Ascending aorta (tissue), 2 donors: ENCODE measurements at places on chromosomes 6 and 20.

- DNase-seq = no peak
Observed at GRCh38 chr20:21968486-21968885, 263.0 kb downstream of the PAX1 start.

DNA sequence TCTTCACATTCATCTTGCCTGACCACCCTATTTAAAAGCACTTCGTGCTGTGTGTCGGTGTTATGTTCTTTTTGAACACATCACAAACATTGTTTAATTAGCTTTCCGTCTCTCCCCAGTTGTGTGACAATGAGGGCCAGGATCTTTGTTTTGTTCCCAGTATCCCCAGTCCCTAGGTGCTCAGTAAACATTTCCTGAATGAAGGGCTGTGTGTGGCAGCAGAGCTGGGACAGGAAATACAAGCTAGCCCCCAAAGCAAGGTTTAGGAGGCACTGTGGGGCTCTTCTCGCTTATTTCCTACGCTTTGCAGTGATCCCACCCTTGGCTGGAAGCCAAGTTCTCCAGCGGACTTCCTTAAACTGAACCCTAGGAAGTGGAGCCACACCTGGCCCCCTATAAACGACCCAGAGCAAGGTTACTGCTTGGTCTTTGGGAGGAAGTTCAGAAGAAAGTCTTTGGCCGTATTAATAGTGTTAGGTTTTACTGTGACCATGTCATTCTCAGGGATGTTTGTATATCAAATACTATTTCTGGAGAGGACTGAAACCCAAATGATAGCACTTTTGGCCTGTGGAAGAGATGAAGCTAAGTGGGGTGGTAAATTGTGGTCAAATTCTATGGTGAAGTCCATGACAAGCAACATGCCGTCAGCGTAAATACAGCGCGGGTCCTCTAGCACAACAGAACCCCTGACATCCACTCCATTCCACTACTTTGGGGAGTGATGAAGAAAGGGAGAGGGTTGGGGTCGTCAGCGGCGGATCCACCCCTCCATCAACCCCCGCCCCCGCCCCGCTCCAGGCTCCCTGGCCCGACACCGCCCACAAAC, 570 bp upstream of the FANCE start:
- no peak for DNase-seq

DNA sequence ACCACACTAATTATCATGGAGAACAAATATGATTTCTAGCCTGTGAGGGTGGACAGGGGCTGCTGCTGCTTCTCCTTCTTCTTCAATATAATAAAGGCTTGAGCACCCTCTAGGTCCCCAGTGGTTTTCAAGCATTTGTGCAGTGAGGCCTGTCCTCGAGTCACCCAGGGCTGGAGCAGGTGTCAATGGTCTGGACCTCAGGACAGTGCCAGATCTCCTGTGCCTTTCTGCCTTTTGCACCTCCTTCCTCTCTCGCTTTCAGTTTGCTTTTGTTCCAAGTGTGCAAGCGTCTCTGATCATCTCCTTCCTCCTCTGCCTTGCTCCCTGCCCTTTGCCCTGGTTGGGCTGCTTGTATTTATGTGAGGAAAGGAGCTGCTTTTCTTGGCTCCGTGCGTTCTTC, 152.2 kb upstream of the SYNDIG1 start:
- no peak for DNase-seq

DNA sequence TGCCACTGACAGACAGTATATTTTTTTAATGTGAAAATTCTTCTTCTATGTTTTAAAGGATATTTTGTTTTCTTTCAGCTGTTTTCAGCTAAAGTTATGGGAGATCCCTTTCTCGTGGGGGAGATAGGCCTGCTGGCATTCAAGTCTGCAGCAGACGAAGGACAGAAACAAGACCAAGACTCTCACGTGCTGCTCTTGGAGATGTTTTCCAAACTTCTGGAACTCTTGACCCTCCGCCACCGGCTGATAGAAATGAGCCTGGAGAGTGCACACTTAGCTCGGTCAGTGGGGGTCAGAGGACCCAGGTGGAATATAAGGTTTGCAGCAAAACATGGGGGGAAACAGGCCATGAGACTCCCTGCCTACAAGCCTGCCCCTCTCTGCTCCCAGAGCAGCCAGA, 120.5 kb downstream of the CD164 start:
- no peak for DNase-seq

GRCh38 chr6:36703982-36704381, 6.4 kb downstream of the RAB44 start:
- DNase-seq = no peak

- no peak for DNase-seq
Observed at GRCh38 chr6:153207006-153207405, 75.9 kb upstream of the RGS17 start.

DNA sequence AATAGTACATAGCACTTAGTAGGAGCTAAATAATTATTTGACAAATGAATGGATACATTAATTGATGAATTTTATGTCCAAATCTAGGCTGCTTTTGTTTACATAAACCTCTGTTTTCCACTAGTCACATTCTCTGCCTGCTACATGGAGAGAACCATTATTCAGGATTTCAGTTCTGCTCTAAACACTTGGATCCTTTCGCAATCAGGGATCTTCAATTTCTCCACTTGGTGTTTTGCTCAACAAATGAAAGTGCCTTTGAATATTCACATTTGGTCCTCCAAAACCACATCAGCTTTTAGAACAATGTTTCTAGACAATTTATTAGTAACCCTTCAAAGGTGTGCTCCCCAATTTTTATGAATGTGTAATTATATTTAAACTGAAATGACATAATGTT, 30.6 kb upstream of the HLA-DQB1 start:
- no peak for DNase-seq

GRCh38 chr6:131586543-131586942, 13.5 kb downstream of the ARG1 start:
- DNase-seq = no peak

DNA sequence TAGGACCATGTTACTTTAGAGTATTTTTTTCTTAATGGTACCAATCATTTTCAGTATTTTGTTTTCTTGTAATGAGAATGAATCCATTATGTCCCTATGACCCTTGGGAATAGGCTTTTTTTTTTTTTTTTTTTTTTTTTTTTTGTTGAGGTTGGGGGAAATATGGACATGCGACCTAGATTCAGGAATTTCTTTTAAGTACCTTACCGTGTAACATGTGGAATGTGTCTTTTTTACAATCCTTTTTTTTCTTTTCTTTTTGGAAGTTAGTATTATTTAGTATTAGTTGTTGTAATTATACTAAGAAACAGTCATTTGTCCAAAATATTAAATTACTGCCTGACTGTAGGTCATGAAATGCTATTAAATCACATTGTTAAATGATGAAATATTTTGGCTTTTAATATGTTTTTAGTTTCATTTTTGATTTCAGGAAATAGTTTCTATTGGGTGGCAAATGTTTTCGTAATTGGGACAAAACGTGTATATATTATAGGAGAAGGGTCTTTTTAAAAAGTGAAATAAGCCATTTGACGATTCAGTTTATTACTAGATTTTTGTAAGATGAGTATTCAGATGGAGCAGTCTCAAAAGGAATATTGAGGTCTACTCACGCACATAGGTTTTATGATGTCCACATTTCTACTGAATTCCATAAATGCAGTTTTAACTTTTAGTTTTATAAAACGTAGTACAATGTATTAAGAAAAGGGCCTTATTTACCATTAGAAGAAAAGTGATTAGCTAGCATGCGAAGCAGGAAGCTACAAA, 4.9 kb downstream of the ARID1B start:
- no peak for DNase-seq

DNA sequence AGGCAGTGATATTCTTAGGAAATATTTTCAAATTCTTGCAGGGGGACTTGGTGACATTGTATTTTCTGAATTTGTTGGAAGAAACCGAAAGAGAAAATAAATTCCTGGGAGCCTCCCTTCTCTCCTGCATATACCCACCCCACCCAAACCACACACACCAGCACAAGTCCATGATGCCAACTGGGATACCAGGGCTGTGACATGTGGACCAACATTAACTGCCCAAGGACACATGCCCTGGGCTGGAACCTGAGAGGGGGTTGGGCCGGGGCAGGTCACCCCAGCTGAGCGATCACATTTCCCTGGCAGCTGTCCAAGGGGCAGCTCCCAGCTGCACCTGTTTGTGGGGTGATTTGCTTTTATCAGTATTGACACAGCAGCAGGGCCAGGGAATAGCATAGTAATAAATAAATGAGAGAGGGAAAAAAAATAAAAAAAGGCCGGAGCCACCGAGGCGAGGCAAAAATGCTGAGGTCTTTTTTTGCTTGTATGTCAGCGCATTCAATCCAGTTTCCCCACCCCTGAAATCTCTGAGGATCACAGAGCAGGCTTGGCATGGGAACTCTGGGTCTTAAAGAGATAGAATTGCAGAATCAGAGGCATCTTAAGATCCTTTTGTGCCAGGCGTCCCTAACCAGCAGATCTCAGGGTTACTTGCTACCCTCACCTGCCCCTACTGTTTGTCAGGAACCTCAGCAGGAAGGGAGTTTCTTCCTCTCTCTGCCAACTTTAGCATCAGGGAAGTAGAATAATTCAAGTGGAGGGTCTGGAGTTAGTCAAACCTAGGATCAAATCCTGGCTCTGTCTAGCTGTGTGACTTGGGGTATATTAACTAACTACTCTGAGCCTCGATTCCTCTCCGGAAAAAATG, 66.5 kb upstream of the PIM1 start:
- peak; percentile 71 for DNase-seq

GRCh38 chr20:18588574-18588933, 700 bp downstream of the DTD1 start:
- DNase-seq = no peak

DNA sequence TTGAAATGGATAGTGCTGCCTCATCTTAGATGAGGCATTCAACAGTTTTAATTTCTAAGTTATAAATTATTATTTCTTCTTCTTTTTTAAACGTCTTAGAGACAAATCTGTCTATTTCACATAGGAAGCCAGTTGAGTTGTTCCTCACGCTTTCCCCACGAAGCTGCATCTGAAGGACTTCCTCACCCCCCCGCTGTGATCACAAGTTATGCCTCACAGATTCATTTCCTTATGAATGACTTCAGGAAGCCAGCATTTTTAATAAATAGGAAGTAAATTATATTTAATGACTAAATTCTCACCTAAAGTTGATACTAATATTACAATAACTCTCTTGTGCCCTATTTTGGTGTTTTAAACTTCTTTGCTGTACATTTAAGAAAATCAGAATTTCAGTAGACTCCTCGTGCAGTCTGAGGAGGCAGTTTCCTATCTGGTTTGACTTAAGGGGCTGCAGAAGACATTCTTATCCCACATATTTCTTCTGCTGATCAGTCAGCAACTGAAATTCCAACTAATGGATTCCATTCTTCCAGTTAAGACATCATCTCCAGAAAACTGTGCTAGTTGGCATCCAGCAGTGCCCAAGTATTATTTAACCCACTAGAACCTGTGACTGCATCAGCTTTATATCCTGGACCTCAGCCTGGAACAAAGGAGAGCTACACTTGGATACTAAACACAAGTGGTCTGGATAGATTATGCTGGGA, 182.7 kb upstream of the CCN2 start:
- DNase-seq = peak; percentile 70

DNA sequence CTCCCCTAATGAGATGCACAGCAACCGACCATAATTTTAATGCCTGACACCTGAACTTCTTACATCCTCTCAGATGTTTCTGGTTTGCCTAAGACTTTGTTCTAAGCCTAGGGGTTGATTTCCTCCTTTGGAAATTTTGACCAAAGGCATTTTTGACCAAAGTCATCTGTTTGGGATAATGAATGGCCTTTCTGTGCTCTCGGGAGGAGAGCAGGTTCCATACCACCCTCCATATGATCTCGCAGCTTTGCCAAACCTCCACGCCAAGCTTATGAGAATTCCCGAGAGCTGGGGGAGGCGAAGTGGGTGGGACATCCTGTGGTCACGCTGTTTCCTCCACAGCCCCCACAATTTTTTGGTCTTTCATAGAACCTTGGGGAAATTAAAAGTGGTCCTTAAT, 91.7 kb downstream of the SCML4 start:
- DNase-seq = no peak

GRCh38 chr20:43906505-43907034, 8.1 kb upstream of the TOX2 start:
- DNase-seq = no peak

DNA sequence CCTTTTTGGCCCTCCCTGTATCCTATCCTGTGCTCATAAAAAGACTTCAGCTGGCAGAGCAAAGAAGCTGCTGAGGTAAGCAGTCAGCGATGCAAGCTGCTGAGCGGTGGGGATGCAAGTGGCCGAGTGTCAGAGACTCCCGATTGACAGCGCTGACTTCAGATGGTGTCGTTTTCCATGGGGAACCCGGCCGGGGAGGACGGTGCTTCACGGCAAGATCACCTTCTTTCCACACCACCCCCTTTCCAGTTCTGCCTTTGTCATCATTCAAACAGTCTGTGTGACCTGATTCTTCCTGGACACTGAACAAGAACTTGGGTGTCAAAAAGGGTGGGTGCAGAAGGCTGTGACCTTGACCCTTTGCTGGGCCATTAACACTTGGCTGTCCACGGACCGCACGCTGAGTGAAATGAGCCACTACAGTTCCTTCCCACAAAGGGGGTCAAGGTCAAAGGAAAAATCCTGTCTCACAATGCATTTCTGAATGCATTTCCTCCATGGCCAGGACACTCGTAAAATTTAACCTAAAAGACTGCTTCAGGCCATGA, 52.9 kb upstream of the UNC93A start:
- DNase-seq = no peak

DNA sequence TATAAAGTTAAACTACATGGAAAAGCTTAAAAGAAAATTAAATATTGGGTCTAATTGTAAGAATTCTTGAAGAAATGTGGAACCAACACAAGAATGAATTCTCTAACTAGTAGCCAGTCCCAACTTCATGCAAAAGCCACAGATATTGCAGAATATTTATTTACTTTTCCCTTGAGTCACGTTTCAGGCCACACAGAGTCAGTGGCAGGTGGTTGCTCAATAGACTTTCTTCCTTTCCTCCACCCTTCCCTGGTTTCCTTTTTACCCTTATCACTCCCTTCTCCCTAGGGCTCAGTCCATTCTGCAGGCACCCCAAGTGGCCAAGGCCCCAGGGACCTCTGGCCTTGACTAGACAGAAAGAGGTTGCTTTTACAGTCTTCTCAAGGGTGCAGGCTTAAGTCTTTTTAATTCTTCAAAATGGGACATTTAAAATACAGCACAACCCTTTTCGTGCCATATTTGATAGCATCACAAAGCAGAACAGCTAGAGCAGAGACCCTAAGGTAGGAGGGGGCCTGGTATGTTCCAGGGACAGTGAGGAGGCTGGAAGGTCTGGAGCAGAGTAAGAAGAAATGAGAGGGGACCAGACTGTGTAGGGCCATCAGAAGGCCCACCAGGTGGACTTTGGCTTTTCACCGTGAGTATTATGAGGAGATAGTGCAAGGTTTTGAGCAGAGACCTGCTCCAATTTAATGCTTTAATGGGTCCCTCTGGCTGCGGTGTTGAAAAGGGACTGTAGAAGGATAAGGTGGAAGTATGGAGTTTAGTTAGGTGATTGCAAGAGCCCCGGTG, 65.0 kb downstream of the HDDC2 start:
- no peak for DNase-seq

GRCh38 chr20:63000958-63001357, 5.8 kb downstream of the BHLHE23 start:
- no peak for DNase-seq
